CD4-positive, CD25-positive, alpha-beta regulatory T cell (primary cell): ENCODE measurements at places on chromosomes 1 and 21. TPM values are rescaled to one million over a fixed set of nuclear protein-coding genes. Genes with fewer than 3 reads are reported as not detected.

The PTPRU gene
- total RNA-seq, result not detected

The AMPD1 gene
- total RNA-seq, result 0.69 TPM

The NBPF9 gene
- 51.0 TPM for total RNA-seq

The ARHGEF16 gene
- not detected for total RNA-seq

The URB1 gene
- 9.4 TPM for total RNA-seq

The NHLH1 gene
- total RNA-seq, result not detected

DNA sequence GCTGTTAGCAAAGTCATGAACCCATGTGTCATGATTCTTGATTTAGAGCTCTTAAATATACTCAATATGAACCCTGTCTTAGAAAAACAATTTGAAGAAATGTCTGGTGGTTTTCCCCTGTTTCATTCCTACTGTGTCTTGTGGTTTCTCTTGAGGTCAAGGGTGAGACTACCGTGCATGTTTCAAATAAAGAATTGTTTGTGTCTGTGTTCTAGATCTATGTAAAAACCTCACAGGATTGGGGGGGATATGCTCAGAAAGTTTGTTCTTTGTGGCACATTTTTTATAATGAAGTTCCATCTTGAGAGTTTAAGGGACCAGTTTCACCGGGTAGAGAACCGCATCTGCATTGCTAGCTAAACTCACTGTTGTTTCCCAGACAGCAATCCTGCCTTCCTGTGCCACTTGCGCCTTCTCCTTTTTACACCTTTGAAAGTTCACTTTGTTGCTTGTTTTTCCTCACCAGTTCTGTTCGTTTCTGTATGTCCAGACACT, 30.9 kb upstream of the CACYBP start:
- peak; percentile 73 for DNase-seq

- DNase-seq, result no peak
Observed at GRCh38 chr21:32423320-32424190, 11.0 kb downstream of the EVA1C start.

- no peak for DNase-seq
Observed at GRCh38 chr1:87981810-87982209, 653.1 kb downstream of the LMO4 start.

GRCh38 chr1:183284086-183284485, 98.0 kb downstream of the LAMC2 start:
- no peak for DNase-seq

DNA sequence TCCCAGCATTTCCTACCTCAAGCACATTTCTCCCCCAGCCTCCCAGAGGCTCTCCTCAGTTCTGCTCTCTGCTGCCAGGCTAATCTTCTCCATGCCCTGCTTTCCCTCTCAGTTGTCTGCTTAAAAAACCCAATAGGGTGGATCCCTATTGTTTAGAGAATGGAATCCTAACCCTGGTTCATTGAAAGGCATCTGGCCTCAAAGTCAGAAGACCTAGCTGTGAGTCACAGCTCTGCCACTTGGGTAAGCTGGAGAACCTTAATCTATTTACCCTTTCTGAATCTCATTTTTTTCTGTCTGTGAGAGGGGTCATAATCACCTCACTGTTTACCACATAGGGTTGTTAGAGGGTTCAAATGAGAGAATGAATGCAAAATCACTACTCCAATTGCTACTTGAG, 12.5 kb upstream of the MYOC start:
- no peak for DNase-seq

DNA sequence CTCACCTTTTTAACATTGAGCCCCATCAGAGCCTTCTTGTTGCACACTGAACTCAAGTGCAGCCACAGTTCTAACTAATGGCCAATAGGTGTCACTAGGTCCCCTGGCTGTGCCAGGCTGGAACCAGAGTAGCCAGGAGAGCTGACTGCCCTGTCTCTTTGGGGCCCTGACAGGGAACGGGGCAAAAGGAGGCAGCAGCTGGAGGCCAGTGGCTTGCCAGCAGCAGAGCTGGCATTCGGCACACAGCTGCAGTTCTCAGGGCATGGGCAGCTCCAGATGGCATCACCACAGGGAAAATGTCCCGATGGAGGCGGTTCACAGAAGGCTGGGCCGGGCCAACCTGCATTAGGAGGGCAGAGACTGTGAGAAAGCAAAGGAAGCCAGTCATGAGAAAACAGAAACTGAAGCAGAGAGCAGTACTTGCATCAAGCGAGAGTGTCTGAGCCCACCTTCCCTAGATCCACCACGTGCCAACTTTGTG, 188.6 kb downstream of the FCRL5 start:
- peak; percentile 15 for DNase-seq

- no peak for DNase-seq
Observed at GRCh38 chr21:40797891-40798290, 49.1 kb downstream of the DSCAM start.

DNA sequence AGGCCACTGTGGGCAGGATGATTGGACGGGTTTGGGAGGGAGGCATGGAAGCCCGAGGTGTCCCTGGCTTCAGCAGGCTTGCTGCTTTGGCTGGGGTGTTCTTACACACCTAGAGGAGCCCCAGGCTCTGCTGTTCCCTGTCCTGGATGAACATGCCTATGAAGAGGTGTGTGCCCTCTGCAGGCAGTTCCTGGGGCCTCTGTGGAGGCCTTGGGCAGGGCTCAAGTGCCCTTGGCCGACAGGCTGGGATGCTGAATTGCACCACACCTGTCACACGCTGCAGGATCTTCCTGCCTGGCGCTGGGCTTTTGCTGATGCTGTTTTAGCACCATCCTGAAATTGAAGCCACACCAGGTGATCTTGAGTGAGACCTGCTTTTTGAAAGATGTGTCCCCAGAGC, 415.0 kb upstream of the VAMP3 start:
- no peak for DNase-seq

DNA sequence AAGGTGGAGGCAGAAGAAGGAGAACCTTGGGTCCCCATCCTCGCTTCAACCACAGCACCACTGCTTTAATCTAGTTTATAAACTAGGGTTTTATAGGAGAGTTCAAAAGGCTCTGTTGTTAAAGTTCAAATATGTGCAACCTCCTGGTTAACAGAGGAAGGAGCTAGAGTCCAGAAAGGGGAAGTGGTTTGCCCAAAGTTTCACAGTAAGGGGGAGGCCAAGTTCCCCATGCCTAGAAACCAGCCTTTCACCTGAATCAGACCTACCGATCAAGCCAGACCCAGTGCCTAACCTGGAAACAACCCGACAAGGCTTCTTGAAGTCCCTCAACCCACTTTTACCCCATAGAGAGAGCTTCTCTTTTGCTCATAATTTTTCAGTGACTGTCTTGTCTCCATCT, 106.5 kb downstream of the PLPP3 start:
- DNase-seq, result no peak

DNA sequence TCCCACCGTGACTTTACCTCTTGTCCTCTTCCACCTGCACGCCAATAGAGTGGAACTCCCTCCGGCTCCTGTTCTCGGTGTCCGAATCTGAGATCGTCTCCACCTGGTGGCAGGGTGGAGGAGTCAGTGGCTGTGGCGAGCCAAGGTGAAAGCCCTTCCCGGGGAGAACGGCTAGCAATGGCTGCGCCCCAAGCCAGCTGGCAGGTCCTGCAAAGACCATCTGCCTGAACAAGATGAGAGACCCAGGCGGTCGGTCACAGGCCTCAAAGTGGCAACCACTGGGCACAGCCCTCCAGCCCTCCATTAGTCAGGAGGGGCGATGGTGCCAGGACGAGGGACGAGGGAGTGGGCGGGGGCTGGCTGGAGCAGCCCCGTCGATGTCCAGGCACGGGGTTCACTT, 25.4 kb upstream of the SMIM12 start:
- no peak for DNase-seq

DNA sequence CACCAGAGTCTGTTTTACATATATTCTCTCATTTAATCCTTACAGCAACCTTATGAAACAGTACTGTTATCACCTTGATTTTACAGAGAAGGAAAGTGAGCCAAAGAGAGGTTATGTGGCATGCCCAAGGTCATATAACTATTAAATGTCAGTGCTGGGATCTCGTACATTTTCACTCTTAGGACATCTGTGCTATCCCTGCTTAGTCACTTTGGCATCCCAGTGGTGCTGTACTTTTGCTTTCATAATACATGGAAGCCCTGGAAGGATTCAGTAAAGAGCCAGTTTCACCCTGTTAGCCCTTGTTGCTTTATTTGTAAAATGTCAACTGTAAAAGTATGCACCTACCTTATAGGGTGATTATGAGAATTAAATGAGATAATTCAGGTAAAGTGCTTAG, 104.4 kb downstream of the NFIA start:
- DNase-seq, result no peak

GRCh38 chr1:27624467-27625178, 10.4 kb downstream of the FGR start:
- peak; percentile 23 for DNase-seq

DNA sequence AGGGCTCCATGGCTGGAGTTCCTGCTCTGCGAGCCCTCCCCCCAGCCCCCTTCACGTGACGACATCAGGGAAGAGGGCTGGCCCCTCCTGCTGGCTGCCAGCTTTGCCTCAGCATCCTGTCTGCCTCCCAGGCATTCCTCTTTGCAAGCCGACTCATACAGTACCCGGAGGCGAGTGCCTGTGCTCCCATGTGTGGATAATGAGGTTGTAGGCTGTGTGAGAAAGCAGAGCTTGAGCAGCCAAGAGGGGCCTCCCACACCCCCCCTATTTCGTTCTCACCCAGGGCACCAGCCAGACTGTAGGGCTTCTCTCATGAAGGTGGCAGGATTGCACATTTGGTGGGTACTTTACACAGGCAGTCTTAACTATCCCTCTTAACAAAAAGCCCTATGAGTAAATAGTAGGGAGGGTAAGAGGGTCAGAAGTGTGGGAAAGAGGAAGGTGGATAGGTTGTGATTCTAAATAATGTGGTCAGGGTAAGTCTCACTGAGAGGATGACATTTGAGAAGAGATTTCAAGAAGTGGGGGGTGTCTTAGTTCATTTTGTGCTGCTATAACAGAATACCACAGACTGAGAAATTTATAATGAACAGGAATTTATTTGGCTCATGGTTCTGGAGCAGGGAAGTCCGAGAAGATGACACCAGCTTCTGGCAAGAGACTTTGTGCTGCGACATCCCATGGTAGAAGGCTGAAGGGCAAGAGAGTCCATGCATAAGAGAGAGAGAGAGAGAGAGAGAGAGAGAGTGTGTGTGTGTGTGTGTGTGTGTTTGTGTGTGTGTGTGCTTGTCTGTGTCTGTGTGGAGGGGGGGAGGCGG, 113.5 kb downstream of the OMA1 start:
- no peak for DNase-seq

DNA sequence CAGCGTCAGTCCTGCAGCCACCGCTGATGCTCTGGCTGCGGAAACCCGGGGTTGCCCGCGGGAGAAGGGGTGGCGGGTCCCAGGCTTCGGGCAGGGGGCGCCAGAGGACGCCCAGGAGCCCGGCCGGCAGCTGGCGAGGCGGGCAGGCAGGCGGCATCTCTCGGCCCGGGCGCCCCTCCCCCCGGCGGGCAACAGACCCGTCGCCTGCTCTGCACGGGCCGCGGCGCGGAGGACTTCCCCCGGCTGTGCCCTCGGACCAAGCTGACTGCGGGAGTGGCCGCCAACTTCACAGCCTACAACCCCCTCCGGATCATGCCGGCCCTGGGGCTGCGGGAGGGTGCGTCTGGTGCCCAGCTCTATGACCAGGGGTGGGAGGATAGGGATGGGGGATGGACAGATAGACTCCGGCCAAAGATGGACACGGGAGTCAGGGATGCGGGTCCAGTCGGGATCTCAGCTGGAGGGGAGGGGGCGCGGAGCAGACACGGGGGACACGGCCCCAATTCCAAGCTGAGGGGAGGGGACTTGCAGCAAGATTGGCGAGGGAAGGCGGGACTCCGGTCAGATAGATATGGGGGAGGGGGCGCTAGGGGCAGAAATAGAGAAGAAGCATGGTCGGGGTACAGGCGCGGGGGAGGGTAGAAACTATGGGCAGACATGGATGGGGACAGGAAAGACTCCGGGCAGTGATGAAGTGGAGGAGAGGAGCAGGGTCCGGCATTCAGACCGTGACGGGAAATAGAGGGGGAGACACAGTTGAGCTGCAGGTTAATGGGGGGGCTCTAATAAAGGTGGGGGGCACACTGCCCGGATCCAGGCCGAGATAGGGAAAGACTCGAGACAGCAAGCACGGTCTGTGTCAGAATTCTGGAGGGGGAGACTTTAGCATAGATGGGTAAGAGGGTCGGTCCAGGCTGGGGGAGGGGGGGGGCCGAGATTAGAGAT, 1.1 kb downstream of the ADGRB2 start:
- DNase-seq, result peak; percentile 61

DNA sequence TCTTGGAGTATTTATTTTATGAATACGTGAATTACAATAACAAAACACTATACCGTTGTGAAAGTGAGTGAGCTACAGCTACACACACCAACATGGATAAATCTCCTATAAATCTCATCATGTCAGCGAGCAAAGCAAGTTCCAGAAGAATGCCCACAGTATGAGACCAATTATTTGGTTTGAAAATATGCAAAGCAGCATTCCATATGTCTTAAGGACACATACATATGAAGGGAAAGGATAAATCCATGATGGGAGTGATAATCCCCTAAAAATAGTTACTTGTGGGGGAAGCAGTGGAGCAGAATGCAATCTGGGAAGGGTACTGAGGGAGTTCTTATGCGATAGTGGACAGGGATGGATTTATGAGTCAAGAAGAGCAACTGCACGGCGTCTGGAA, 261.3 kb downstream of the DISC1 start:
- no peak for DNase-seq

DNA sequence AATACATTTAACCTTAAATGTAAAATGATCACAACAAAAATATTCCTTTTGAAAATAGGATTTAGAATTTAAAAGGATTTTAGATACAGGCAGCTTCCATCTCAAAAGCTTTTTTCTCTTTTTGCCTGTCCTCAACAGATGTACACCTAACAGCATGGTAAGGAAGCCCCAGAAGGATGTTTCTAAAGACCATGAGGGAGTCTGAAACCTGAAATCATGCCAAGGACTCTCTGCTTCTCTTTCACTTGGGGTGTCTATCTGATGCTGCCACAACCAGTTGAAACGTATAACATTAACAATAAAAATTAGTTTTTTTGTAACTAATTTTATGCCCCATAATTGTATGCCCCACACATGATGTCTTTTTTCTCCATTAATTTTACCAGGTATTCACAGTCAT, 5.4 kb upstream of the ZNF281 start:
- no peak for DNase-seq

DNA sequence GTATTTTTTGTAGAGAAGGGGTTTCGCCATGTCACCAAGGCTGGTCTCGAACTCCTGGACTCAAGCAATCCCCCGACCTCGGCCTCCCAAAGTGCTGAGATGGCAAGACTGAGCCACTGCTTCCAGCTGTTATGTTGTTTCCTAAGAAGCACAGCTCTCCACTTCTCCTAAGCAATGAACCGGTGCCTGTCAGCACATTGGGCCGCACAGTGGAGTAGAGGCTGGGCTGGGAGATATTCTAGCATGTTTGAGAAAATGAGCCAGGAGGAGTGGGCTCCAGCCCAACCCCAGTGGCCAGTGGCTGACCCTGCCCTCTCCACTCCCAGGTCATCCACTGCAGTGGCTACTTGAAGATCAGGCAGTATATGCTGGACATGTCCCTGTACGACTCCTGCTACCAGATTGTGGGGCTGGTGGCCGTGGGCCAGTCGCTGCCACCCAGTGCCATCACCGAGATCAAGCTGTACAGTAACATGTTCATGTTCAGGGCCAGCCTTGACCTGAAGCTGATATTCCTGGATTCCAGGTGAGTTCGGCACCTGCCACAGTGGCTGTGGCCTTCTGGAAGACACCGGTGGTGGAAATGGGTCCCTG, 27.0 kb downstream of the SIM2 start:
- DNase-seq, result no peak
